Upper lobe of right lung (tissue), 1 donor: ENCODE measurements at places on chromosomes 3 and 15. TPM values are rescaled to one million over a fixed set of nuclear protein-coding genes. Genes with fewer than 3 reads are reported as not detected.

Gene CADPS
- 1.1 TPM for total RNA-seq

Gene CCDC33
- not detected for total RNA-seq

DNA sequence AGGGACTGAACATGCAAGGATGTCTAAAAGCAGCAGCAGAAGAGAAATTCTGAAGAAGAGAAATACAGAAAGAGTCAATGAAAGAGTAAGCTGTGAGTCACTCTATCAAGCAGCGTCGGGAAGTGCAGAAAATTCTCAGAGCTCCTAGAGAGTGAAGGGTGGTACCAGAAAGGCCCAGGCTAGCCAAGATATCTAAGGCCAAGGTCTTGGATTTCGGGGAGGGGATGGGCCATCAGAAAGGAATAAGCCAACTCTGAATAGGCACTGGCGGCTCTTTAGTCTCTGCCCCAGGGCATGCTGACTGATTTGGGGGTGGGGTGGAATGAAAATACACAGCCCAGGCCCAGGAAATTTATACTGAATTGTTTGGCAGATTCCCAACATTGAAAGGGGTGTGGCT lies 70.8 kb downstream of the GPR156 start:
- no peak for DNase-seq

Gene LIPC
- 0.64 TPM for total RNA-seq

Gene CCDC9B
- total RNA-seq: 72.5 TPM

- DNase-seq: peak; percentile 90
Measured at GRCh38 chr3:105368566-105369499, 2.1 kb downstream of the ALCAM start.
